ENCODE measurements at places on chromosomes 2 and 18.

DNA sequence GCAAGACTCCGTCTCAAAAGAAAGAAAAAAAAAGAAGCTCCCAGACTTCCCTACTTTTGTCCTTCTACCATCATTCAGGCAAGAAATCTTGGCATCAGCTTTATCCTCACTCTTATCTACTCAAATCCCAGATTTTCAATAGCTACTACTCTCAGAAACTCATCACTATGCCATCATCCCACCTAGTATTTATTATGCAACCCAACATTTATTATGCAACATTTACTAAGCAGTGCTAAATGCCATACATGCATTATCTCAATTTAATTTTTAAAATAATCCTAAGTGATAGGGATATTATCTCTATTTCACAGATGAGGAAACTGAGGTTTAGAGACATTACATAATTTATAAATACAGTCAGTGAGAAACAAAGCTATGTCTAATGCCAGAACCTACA lies 4.1 kb downstream of the USP37 start:
- no peak for DNase-seq

DNA sequence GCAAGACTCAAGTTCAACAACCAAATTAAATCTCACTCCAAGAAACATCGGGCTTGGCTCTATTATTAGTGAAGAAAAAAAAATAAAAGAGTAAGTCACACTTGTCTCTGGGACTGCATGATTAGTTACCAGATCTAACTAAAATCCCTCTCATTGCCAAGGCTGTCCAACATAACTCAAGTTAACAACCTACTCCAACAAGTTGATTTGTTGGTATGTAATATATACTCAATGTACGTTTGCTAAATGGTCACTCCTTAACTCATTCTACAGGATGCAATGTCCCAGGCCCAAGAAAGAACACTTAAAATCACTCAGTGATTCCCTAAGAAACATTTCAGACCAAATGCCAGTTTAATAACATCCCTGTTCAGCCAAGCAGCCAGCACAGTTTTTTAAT lies 95.1 kb downstream of the DYM start:
- DNase-seq, result no peak

DNA sequence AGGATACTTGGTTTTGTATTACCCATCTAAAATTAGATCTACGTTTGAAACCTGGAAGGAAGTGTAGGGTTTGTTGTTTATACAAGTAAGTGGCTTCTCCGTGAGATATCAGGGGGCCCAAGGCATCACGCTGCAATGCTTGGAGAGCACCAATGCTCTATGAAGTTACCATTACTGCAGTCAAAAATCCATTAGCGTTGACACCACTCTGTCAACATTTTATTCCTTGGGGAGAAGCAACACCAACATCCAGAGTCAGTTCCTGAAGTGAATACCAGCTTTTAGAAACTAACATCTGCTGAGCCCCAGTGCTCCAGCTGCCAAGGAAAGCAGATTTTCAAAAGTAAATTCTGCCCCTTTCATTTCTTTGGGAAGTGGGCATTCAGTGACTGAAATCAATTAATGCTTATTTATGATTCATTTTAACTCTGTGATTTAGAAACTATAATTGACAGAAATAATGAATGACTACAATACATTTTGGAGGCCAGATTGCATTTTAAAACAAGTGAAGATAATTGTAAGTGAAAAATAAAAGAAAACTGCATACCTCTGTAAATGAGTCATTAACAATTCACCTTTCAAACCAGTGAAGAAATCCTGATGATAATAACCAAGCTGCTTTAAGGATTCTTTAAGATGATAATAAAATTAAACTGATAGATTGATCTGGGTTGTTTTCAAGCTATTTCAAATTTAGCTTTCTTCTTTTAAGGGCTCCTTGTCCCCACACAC lies 30.5 kb downstream of the LRP1B start:
- no peak for DNase-seq

DNA sequence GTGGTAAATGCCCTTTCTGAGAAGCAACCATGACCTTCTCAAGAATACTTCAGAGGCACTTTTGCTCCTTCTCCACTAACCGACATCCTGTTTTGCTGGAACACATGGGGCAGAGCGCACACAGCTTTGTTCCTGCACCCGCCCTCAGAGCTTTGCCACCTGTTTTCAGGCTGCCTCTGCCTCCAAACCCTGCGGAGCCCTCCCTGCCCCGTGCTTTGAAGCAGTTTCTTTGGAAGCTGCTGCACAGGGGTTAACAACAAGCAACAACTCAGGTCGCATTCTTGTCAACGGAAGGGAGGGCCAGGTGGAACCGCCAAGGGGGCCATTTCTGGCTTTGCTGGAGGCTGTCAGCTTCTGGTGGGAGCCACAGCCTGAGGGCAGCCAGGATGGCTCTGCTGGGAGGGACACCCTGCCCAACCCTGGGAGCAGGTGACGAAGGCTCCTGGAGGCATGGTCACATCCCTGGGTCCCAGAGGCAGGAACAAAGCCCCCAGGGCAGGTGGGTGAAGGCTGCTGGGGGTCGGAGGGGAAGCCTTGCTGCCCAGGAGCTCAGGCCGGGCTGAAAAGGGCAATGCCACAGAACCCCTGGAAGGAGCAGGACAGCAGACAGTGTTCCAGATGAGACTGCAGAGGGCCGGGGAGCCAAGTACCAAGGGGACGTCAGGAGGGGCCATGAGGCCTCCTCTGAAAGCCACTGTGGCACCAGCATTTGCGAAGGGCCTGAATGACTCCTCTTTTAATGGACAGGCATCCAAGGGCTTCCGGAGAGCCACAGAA lies 46.8 kb downstream of the MRPS5 start:
- DNase-seq, result peak; percentile 48

DNA sequence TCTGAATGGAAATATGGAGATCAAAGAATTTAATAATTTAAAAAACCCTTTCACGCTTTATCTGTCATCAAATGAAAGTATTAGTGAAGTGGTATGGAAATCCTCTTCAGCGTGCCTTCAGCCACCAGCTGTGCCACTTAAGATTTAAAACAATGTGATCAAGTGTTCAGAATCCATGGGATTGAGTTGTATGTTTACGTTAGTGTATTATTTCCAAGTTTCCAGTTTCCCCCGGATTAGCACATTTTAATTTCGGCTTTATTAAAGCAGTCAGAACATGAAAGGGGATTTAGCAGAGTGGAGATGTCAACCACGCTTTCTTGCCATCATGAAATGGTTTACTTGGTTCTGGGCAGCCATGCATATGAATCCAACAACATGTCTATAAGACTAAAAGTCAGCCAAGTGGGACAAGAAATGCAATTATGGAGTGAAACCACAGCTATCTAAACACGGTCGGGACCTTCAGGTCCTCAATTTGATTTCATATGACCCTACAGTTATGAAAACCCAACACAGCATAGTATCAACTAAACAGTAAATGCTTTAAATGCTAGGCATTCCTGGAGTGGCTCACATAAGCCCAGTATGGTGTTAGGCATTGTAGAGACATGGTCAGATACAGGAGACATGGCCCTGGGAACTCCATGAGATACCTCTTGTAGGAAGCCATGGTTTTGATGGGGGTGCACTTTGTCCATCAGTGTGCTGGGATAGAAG lies 224.9 kb upstream of the EPAS1 start:
- no peak for DNase-seq

GRCh38 chr2:214750529-214750928 lies 59.0 kb downstream of the BARD1 start:
- DNase-seq, result no peak

DNA sequence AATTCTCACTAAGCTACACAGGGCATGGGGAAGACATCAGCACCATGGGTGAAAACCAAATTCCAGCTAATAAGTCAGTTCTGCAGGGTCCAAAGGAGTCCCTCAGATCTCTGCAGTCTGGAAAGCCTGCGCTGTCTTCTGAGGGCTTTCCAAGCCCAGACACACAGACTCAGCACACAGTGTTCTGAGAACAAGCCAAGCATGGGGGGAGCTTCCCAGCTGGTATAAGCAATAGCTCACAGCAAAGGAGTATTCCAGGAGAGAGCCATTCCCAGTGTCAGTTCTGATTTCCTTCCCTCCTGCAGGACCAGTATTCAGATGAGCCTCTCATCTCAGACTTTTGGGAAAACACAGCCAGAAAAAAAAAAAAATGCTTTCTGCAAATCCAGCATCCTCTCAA lies 370.8 kb downstream of the TNS1 start:
- DNase-seq, result no peak

- no peak for DNase-seq
Observed at GRCh38 chr18:56224669-56225561, 413.5 kb downstream of the TXNL1 start.

GRCh38 chr18:74745633-74746403 lies 148.1 kb downstream of the ZNF407 start:
- no peak for DNase-seq

GRCh38 chr2:53148221-53148620 lies 619.4 kb upstream of the CHAC2 start:
- DNase-seq, result no peak

GRCh38 chr2:195451160-195451559 lies 205.9 kb upstream of the SLC39A10 start:
- no peak for DNase-seq

GRCh38 chr2:51158251-51158650 lies 126.3 kb upstream of the NRXN1 start:
- no peak for DNase-seq

GRCh38 chr2:88248280-88248828 lies 78.2 kb downstream of the THNSL2 start:
- DNase-seq, result no peak

DNA sequence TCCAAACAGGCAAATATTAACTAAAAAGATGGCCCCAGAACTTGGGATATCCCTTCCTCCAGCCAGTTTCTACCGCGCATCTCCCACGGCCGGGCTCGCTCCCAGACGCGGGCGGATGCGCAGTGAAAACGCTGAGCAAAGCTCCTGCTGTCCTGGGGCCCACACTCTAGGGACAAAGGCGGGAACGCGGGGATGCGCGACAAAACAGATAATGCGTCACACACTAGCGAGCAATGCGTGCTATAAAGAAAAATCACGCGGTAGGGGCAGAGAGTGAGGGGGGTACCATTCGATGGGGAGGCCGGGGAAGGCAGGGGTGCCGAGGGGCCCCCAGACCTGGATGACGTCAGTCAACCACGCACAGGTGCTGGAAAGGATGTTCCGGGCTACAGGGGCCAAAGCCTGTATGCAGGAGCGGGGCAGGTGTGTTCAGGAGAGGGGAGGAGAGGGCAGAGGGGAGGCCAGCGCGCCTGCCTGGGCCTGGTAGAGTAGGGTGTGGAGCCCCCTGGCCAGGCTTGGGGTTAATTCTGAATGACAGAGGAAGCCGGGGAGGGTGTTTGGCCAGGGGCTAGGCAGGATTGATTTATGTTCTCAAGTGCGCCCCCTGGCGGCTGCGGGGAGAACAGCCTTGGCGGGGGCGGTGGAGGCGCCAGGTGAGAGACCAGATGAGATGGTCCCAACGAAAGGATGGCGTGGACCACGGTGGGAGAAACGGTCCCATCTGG lies 14.9 kb upstream of the ITM2C start:
- DNase-seq, result peak; percentile 42

DNA sequence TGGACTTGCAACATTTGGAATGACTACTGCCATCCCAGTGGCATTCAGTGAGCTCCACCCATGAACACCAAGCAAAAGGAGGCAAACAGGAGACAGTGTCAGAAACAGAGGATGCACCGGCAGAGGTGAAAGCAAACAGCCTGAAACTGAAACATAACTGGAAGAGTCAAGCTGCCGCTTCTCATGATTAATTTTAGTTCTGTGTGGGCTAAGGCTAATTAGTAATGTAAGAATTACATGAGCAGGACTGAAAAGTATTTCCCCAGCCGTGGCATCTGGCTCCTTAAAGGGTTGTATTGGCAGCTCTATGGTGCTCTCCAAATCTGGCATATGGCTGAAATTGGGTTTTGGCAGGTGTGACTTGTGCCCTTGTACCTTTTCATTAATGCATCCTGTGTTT lies 1108.1 kb downstream of the TSN start:
- DNase-seq, result no peak

- DNase-seq, result no peak
Observed at GRCh38 chr18:69490072-69490471, 89.4 kb downstream of the DOK6 start.

DNA sequence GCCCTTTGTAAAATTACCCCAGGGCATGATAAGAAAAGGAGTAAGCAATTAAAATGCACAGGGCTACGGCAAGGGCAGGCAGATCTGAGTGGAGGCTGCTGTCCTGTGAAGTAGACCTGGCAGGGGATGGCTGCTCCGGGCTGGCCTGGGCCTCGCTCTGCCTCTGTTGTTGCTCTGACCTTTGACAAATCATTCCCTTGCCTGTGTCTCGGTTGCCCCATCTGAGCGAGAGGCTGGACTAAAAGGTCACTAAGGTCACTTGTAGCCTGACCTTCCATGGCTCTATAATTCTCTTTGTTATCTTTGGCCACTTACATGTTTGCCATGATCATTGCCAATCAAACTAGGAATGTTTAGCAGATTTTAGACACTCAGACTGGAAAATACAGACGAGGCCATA lies 118.1 kb downstream of the KLHL29 start:
- DNase-seq, result no peak

DNA sequence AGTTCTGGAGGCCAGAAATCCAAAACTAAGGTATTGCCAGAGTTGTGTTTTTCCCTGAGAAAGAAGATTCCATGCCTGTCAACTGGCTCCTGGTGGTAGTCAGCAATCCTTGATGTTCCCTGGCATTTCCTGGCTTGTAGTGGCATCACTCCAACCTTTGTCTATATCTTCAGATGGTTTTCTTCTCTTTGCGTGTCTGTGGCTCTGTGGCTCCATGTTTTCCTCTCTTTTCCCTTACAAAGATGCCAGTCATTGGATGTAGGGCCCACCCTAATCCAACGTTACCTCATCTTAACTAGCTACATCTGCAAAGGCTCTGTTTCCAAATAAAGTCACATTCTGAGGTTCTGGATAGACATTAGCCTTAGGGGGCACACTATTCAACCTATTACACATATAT lies 41.8 kb downstream of the SLC14A1 start:
- no peak for DNase-seq
